Activated T-helper 9 cell treated with anti-CD3 and anti-CD28 coated beads, Interleukin-2, amount 50 U/mL, for 16 hours (primary cell): ENCODE measurements at places on chromosomes 1 and 21.

- DNase-seq: no peak
Observed at GRCh38 chr1:230759369-230760065, 12.3 kb downstream of the CAPN9 start.

DNA sequence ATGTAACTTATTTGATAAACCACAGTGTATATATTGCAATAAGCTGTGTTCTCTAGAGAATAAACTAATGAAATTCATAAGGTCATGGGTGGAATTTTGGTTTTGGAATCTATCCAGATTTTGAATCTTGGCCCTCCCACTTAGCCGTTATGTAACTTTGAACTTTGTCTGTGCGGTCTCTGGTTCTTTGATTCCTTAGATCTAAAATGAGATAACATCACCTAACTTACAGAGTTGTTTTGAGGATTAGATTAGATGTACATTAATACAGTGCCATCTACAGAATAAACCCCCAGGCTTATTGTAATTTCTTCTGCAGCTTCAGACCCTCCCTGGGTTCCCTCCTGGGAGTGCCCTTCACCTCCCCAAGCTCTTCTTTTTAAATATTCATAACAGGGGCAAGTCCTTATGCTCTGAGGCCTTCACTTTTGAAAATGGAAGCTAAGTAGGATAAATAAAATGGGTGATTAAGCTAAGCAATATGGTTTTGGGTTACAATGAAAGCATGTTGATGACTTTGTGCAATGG, 124.3 kb downstream of the ATG4C start:
- DNase-seq: no peak

- no peak for DNase-seq
Observed at GRCh38 chr1:114505148-114505561, 5.8 kb downstream of the TRIM33 start.

GRCh38 chr1:183807549-183808168, 2.7 kb downstream of the RGL1 start:
- DNase-seq: no peak

DNA sequence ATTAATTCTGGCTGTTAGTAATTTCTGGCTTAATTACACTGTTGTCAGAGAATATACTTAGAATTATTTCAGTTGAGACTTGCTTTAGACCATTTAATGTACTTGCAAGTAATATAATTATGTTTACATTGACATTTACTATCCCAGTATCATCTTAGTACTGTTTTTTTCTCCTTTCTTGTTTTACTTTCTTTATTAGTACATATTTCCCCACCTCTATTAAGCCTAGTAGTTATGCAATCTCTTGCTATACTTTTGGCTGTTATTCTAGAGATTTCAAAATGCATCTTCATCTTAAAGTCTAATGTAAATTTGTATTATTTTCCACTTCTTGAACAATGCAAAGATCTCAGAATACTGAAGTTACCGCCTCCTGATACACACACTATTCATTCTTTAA, 24.4 kb downstream of the BRWD1 start:
- no peak for DNase-seq

DNA sequence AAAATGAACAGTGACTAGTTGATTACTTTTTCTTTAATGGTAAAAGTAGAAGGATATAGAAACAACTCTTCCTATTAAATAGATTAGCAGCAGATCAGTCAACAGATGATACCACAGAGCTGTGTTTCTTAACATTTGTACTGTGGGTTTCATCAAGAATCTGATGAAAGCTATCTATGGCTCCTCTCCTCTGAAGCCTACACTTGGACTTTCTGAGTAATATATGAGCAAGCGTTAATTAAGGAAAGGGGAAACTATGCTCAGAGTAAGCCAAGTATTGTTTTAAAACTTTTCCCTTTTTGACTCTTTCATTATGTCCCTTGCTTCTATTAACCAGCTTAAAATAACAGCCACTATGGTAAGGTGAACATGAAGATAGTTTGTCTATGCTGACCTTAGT, 10.8 kb downstream of the ARID4B start:
- no peak for DNase-seq

- DNase-seq: no peak
Observed at GRCh38 chr1:113129529-113130185, 56.7 kb downstream of the LRIG2 start.

- no peak for DNase-seq
Observed at GRCh38 chr1:233289676-233290075, 5.8 kb downstream of the PCNX2 start.

- no peak for DNase-seq
Observed at GRCh38 chr1:231695439-231696255, 69.1 kb downstream of the DISC1 start.

- no peak for DNase-seq
Observed at GRCh38 chr1:117670976-117671780, 65.3 kb downstream of the TENT5C start.

DNA sequence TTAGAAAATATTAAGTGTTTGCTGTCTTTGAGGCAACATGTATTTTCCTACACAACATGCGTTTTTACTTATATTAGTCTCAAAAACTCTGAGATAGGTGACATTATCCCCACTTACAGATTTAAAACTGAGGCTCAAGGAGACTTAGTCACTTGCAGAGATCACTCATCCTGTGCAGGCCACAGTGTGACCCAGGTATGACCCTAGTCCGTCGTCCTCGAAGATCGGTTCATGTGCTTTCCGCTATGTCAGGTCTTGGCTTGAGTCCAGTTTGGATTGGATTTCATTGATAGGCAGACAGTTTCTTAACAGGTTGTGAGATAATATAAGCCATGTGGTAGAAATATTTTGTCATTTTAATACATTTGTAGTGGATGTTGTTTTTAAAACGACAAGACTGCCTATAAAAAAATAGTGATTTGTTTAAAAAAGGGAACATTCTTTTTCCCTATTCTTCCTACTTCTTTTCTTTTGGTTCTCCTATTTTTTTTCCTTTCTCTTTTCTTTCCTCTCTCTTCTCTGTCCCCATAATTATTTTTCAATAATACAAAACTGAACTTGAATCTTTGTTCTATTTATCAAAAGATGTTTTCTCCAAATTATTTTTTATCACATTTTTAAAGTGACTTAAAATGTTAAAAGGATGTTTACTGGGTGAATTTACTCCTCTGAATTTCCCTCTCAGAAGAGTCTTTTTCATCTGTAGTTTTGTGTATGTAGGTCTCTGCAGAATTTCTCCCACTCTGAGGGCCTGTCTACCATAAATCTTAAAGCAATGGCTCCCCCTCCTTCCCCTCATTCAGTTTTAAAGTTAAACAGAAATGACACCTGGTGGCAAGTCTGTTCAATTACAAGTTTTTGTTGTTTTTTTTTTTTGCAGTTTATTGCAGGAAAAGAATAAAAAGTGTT, 81.8 kb downstream of the PHTF1 start:
- DNase-seq: no peak

GRCh38 chr1:247287460-247287859, 31.6 kb downstream of the VN1R5 start:
- no peak for DNase-seq

DNA sequence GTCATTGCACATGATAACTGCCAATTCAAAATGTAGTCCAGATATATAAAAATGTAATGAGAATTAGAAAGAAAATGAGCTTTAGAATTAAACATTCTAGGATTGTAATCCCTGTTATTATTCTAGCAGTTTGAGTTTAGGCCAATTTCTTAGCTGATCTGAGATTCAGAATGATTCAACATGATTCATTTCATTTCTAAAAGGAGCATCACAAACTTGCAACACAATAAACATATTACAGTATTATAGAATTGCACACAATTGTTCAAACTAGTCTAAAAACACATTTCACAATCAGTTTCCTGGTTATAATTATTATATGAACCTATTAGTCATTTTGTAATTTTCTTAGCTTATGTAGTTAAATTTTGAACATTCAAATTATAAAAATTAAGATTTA, 43.3 kb upstream of the TSHB start:
- DNase-seq: no peak

GRCh38 chr1:183544598-183545297, 45.5 kb downstream of the NCF2 start:
- DNase-seq: no peak

DNA sequence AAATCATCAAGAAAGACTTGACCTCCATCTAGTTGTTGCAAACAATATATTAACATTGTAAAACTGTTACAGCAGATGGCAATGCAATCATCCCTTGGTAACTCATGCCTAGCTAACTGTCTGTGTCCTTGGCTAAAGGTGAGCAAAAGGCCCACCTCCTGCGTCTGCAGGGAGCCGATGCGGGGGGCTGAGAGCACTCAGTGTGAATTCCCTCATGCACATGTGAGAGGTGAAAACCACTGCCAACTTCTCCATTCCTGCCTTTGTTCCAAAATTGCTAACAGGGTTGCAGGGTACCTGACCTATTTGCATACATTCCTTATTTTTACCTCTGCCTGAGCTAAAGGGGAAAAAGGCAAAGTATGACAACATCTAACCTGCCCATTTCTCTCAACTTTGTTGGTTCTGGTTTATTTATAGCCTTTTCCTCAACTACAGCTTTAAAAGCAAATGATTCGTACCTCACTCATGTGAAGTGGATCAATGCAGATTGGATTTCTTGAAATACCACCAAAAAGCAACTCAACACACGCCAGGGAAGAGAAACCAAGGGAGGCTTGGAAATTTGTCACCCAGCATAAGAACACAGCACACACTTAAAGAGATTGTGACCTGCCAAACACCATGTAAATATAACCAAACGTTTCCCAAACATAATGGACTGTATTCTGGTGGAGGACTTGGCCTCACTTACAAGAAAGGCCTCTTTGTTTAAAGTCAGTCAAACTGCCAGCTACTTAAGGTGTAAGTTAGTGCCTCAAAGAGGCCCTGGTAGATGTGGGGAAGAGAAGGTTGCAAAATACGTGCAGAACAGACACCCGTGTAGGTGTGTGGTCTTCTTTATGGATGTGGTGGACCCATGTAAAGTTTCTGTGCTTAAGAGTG, 651.0 kb downstream of the SMYD3 start:
- DNase-seq: no peak

DNA sequence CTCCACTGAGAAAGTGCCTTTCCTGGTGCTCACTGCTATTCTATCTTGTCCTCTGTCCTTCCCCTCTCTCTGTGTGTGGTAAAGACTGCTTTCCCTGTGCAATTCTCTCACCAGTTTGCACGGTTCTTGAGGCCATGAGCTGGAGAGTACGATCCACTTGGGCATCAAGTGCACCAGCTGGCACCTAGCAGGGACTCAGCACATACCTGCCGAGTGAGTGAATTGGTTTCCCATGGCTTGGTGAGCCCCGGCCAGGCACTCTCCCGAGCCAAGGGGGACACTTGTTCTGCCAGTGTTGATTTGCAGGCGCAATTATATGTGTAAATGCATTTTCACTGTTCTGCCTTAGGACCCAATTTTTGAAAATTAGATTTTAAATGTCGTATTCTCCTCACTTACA, 313.5 kb downstream of the DISC1 start:
- DNase-seq: no peak

DNA sequence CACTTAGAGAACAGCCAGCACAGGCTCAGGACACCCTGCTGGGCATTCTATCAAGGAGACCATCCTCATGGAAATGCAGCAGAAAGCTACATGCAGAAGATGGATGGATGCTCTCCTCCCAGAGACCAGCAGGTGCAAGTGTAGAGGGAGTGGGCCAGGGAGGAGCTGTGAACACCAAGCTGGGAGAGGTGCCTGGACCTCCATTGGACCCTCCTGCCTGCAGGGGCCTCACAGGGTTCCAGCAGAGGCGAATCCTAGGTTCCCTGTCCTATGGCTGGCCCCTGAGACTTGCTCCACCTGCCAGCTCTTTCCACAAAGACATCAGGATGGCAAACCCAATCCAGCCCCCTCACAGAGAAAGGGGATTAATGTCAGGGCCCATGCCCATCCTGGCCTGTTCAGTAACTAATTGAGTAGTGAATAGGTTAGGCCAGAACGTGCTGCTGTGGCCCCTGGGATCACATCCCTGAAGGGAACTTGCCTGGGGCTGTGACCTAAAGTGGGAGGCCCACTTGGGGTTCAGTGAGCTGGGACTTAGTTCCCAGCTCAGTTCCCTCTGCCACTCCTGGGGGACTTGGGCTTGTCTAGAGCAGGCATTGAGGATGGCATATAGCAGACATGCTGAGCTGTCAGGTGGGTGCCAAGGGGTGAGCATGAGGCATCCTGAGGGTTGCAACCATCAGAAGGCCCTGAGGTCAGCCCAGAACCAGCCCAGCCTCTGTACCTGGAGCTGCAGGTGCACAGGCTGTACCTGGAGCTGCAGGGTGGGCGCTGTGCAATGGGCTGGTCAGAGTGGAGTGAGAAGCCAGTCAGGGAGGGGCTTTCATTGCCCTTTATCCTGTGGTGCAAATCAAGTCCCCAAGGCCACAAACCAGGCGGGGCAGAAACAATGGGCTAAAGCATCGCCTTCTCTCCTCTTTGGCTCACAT, 22.9 kb upstream of the ZNF678 start:
- no peak for DNase-seq

- peak; percentile 61 for DNase-seq
Observed at GRCh38 chr1:160083968-160084770, 2.8 kb downstream of the KCNJ9 start.

GRCh38 chr1:26287033-26287711, 7.3 kb downstream of the SH3BGRL3 start:
- DNase-seq: no peak

DNA sequence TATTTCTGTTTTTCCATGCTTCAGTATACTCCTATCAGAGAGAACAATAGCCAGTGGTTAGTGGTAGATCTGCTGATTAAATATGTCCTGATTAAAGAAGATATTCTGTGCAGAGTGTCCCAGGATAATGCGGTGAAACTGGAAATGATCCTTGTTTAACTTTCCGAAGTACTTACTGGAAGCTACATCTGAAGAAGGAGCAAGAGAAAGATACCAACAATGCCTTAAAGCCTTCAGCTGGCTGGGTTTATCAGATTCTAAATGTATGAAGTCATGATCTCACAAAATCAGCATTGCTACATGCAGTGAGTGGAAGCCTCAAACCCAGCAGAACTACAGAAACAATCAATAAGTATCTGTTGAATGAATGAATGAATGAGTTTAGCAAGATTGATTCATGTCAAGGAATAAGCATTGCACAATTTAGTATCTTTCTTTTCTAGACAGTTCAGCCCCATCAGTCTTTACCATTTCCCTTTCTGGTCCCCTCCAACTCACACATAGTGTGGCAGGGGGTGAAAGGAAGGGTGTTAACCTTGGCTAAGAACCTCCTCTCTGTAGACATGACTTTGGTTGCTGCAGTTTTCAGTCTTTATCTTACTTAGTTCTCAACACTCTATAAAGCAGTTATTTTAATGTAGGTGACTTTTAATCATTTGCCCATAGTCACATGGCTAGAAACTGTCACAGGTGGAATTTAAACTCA, 24.7 kb upstream of the DNASE2B start:
- DNase-seq: no peak

DNA sequence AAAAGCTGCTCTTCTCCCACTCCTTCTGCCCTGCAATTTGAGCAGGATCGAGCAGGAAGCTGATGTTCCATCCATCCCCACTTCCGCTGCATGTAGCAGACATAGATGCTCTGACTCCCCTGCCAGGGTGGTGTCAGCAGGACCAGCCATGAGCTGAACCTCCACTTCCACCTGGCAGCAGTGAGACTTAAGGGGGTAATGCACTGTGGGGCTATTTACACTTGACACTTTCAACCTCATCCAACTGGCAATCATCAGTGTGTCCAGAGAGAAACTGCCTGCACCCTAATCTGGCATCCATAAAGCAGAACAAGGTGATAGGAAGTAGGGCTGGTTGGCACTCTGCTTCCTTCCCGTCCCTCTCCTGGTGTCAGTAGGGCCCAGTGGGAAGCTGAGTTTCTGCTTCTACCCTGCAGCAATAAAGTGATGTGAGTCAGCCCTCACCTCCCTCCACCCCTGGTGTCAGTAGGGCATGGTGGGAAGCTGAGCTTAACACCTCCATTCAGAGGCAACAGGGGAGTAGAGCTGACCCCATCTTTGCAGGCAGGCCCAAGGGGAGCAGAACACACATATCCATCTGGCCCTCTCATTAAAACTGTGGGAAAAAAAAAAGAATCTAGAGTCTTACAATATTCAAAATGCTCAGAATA, 272.3 kb downstream of the PTPRU start:
- no peak for DNase-seq
